ENCODE measurements at places on chromosomes 12 and 14.

DNA sequence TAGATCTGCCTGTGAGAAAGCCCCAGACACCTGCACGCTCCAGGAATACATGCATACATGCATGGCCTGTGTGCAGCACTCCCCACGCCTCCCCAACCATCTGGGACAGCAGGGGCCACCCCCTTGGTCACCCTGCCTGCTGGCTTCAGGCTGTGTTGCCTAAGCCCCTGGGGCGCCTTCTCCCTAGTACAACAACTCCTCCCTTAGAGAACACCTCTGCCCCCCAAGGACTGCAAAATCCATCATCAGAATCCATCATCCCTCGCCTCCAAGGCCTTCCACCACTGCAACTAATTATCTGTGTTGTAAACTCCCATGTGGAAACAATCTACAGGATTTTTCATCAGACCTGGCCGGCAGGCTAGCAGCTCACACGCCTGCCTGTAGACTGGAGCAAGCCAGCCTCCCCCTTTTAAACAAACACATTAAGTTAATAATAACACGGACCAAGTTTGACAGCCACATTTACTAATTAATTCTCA is 36.8 kb downstream of the ZFP36L1 start:
- DNase-seq, result no peak

DNA sequence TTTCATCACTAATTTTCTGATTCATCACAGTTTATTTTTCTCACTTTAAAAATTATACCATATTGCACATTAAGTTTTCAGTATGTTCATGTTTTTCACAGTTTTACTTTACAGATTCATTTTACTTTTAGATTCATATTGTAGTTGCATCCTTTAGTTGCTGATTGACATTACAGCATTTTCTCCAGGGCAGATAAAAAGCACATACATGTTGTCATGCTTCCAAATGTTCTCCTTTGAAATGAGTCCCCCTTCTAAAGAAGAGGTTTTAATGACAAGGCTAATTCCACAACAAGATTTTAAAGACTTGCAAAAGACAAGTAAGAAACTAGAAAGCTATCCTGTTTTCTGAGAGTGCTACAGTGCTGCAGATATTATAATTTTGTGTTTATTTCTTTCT is 72.1 kb upstream of the RASSF8 start:
- DNase-seq, result no peak

- DNase-seq, result no peak
Observed at GRCh38 chr14:65834812-65835211, 422.3 kb downstream of the FUT8 start.

DNA sequence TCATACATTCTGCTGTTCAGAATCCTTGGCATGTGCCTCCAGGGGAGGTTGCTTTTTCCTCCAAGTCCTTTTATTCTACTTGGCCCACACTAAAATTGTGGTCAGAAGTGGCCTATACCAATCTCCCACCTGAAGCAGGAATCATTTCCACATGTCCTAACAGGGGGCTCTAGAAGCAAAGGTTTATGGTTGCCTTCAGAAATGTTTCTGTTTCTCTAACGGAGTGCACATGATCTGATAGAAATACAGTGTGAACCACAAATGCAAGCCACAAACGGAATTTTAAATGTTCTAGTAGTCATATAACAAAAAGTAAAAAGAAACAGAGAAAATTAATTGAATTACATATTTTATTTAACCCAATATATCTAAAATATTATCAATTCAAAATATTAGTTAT is 4.0 kb downstream of the PTGER2 start:
- no peak for DNase-seq

GRCh38 chr14:74955229-74956026 is at the start of gene PGF:
PGF (minus strand) TSS chr14:74955597; CDS start chr14:74955242, 355 bp downstream.
- DNase-seq, result peak; percentile 21

GRCh38 chr12:19026614-19027488 is 102.7 kb upstream of the PLEKHA5 start:
- DNase-seq, result no peak

DNA sequence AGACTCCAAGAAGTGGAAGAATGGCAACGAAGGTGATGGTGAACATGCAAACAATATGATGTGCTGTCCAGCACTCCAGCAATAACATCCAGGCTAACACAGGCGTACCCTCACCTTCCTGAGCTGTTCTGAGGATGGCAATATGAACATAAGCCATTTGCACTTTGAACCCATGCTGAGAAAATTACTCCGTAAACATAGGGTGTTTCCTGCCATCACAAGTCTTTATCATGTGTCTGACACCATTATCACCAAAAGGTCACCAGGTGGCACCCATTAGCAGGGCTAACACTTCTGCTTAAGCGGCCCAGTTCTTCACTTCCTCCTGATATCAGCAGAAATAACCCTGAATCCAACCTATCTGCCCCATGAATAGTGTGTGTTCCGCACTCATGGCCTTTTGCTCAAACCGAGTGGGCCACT is 482.8 kb downstream of the MED13L start:
- no peak for DNase-seq

GRCh38 chr12:117159674-117160073 is 30.6 kb downstream of the FBXO21 start:
- no peak for DNase-seq

- no peak for DNase-seq
Observed at GRCh38 chr14:105526776-105527380, 495 bp downstream of the TMEM121 start.

GRCh38 chr12:91662021-91662420 is 479.4 kb upstream of the DCN start:
- no peak for DNase-seq

GRCh38 chr14:62280366-62280765 is 518.1 kb downstream of the SNAPC1 start:
- DNase-seq, result no peak

DNA sequence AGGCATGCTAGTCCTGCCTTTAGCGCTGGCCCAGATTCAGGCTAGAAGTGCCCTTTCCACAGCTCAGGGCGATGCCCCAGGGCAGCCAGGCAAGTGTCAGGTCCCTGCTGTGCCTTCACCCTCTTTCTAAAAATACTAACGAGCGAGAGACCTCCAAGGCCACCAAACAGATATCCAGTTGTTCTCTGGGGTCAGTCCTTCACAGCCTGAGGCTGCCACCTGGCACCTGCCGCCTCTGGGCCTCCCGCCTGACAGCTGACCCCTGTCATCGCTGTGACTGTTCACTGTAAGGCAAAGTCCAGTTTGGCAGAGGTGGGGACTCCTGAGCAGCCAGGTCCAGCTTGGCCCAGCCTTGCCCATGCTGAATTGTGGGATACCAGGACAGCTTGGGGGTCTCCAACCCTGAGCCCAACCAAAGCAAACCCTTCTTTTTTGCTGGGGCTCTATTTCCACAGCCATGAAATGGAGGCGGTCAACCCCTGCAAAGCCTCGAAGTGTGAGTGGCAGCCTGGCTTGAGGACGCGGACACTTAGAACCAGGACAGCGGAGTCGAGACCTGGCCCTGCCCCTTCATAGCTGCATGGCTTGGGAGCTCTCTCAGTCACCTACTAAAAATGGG is 79.9 kb downstream of the NINJ2 start:
- DNase-seq, result no peak

- no peak for DNase-seq
Observed at GRCh38 chr14:26719514-26719913, 121.7 kb upstream of the NOVA1 start.

DNA sequence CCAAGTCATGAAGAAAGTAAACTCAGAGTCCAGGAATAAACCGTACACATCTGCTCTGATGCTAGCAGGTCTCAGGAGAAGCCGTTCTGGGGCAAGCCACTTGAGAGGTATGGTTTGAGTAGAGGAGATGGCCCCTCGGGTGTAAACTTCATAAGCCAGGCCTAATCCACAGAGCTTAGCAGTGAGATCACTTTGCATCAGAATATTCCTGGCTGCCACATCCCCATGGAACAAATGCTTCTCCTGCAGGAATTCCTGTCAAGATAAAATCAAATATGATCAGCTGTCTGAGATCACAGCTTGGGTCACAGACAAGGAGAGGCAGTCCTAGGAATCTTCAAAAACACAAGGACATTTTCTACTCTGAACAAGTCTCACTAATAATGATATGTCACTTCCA is 11.2 kb upstream of the MAGOHB start:
- no peak for DNase-seq

- DNase-seq, result no peak
Observed at GRCh38 chr12:87202189-87202588, 827.0 kb downstream of the C12orf50 start.

- DNase-seq, result no peak
Observed at GRCh38 chr12:24069532-24070395, 120.3 kb upstream of the SOX5 start.

DNA sequence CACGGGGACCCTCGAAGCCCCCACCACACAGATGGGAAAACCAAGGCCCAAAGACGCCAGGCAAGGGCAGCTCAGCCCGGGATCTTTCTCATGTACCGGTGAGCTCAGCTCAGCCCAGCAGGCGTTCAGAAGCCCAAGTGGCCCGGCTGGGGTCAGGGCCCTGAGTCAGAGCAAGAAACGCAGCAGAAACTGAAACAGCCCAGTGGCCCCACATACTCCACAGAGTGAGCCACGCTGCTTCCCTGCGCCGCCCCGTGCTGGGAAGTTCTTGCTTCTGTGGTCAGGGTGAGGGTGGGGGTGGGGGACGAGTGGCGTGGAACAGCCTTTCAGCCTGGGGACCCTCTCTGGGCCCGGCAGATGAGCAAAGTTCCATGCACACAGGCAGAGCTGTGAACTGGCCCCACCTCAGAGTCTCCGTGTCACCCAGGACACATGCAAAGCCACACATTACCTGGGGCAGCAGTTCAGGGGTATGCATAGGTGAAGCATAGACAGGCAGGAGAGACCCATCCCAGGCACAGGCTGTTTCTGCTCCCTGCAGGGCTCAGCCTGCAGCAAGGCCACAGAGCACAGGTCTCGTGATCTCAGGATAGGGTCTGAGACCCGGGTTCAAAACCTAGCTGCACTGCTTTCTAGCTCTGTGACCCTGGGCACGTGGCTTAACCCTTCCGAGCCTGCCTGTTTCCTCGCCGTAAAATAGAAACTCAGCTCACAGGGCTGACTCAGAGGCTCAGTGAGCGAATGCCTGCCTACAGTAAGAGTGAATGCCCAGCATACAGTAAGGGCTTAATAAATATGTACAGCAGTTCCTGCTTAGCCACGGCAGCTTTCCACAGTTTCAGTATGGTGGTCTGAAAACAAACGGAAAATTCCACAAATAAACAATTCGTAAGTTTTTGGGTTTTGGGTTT is 21.6 kb downstream of the NCOR2 start:
- peak; percentile 67 for DNase-seq

- DNase-seq, result no peak
Observed at GRCh38 chr12:114694436-114695304, 10.7 kb upstream of the TBX3 start.

- DNase-seq, result no peak
Observed at GRCh38 chr12:130614530-130614905, 101.6 kb downstream of the RIMBP2 start.

DNA sequence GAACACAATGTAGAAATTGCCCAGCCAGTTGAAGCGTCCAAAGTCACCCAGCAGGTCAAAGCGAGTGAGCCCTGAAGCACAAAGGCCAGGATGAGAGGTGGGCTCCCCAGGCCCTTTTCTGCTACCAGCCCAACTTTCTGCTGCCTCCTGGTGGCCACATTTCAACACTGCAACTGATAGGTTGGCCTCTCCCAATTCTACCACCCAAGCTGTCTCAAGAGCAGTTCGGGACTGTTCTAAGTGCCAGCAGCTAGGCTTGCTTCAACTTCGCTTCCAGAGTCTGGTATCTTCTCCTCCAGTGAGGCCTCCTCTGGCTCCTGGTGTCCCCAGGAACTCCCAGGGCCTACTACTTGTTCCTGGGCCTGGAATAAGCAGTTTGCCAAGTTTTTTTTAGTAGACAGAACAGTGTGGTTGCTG is 3.4 kb upstream of the DHH start:
- peak; percentile 62 for DNase-seq

DNA sequence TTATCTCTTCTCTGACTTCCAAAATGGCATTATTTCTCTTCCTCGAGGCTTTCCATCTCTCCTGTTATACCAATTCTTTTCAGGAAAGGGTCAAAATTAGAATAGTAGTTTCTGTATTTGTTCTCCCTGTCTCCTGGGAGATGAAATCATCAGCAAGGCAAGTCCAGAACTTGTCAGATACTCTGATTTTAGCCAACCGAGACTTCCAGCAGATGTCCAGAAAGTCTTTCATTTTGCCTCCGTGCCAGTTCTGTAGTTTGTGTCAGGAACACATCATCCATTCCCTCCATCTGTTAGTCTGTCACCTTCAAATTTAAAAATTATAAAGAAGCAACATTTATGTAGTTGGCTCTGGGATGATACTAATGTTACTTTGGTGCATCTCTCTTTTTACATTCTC is 275.7 kb downstream of the CCDC59 start:
- DNase-seq, result no peak

DNA sequence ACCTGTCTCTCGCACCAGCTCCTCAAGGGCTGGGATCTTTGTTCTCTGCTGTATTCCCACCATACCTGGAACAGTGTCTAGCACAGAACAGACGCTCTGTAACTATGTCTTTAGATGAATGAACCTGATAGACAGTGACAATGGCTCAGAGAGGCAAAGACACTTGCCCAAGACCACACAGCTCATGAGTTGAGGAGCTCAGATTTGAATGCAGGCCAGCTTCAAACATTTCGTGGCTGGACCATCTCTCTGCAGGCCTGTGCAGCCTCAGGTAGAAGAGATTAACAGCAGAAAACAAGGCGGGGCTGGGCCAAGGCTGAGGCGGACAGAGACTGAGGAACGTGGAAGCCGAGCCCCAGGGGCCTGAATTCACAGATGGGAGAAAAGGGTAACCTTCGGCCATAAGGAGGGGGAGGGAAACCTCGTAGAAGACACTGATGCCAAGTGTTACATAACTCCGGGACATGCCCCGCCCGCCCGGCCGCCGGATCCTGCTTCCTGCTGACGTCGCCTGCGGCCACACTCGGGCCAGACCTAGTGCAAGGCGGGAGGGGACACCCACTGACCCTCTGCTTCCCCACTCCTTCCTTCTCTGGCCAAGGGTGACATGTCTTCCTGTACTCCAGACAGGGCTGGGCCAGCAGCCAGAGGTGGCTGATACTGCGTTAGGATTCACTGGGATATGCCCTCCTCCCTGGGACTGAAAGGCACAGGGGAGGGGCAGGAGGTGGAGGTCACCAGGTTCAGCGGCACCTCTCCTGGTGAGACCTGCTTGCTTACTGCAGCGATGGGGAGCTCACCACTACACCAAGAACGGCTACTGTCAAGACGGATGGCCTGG is 86.8 kb downstream of the RFLNA start:
- no peak for DNase-seq

GRCh38 chr12:103336940-103337339 is 158.8 kb downstream of the C12orf42 start:
- DNase-seq, result no peak

DNA sequence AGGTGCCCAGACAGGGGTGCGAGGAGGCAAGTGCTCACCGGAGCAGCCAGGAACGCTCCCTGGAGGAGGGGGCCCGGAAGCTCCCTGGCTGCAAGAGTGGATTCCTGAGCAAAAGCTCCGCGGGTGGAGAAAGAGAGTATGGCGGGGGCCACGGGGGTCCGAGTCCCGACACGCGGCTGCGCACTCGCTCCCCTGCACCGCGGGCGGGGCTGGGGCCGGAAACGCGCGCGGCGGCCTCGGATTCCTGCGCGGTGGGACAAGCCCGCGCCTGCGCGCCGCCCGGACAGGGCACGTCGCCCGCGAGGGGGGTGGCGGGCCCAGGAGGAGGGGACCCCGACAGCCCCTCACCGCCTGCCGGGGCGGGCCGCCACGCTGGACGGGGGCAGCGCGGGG is 27.8 kb upstream of the GPR132 start:
- DNase-seq, result peak; percentile 72

- DNase-seq, result no peak
Observed at GRCh38 chr12:84038242-84038641, 874.4 kb downstream of the SLC6A15 start.

GRCh38 chr14:100786131-100786530 is 39.8 kb upstream of the MEG3 start:
- DNase-seq, result no peak
